ENCODE measurements at places on chromosomes 2 and 18. TPM values are rescaled to one million over a fixed set of nuclear protein-coding genes. Genes with fewer than 3 reads are reported as not detected.

The EGR4 gene
- not detected for polyA plus RNA-seq

The CHRND gene
- polyA plus RNA-seq, result 1.2 TPM

The G6PC2 gene
- polyA plus RNA-seq, result 0.24 TPM

The CCDC150 gene
- 21.8 TPM for polyA plus RNA-seq

The SRBD1 gene
- polyA plus RNA-seq, result 23.2 TPM

The ALPP gene
- not detected for polyA plus RNA-seq

The RNF125 gene
- polyA plus RNA-seq, result 1.9 TPM

The TEKT4 gene
- 0.36 TPM for polyA plus RNA-seq

The DYSF gene
- polyA plus RNA-seq, result 21.3 TPM

DNA sequence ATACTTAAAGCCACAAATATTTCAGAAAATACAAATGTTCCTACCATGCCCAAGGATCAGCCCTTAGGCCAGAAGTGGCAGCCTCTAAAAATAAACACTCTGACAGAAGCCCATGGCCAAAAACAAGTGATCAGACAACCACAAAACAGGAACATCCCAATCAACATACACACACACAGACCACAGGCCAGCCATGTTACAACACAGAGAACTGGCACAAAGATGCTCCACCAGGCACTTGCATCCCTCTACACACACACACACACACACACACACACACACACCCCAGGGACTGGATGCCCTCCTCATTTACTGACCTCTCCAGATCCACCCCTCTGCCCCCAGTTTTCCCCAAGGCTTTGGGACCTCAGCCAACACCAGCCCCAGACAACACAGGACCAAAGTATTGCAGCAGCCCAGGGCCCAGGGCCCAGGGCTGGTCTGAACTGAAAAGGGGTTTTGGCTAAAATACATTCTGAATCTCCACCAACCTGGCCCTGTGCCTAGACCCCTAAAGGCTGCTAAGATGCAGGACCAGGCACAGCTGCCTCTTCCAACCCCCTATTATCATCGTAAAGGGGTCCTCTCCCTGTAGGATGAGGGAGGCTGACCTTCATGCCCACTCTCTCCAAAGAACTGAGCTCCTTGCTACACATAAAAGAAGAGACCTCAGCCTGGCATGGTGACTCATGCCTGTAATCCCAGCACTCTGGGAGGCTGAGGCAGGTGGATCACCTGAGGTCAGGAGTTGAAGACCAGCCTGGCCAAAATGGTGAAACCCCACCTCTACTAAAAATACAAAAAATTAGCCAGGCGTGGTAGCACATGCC is 151.4 kb downstream of the TNS1 start:
- DNase-seq, result no peak

- DNase-seq, result no peak
Measured at GRCh38 chr2:200454927-200455801, 54.7 kb downstream of the KCTD18 start.

DNA sequence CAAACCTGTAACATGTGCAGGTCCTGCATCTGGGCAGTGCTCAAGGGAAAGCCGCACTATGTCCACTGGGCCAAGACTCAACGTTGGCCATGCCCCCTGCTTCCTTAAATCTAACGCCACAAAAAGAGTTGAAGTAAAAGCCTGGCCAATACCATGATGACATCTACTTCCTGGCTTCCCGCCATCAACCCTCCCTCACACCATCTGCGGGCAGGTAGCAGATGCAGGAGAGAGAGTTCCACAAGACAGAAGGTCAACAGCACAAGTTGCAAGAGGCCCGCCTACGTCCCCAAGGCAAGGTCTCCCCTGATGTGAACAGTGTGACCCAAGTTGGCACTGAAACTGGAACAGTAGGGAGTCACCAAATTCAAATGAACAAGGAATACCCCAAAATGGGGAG is 48.4 kb downstream of the ABCG8 start:
- no peak for DNase-seq

GRCh38 chr2:69680001-69680675 is 36.6 kb upstream of the AAK1 start:
- DNase-seq, result no peak

DNA sequence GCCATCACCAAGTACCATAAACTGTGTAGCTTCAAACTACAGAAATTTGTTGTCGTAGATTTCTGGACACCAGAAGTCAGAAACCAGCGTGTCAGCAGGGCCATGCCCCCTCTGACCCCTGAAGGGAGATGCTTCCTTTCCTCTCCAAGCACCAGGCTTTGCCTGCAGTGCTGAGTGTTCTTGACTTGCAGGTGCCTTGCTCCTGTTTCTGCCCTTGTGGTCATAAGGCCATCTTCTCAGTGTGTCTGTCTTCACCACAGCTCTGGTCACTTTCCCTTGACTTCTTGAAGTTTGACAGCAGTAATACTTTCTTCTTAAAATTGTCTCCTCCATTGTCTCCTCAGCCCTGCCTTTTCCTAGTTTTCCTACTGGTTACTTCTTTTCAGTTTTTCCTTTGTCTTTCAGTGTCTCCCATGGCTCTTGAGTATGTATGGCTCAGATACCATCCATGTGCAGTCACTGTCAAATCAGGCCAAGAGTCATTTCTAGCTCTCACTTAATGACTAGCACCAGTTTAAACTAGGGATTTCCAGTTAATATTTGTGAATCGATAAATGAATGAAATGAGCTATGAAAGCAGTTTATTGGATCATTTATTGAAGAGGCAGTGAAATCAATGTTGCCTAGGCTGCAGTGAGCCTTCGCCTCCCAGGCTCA is 91.2 kb upstream of the RANBP2 start:
- DNase-seq, result no peak

DNA sequence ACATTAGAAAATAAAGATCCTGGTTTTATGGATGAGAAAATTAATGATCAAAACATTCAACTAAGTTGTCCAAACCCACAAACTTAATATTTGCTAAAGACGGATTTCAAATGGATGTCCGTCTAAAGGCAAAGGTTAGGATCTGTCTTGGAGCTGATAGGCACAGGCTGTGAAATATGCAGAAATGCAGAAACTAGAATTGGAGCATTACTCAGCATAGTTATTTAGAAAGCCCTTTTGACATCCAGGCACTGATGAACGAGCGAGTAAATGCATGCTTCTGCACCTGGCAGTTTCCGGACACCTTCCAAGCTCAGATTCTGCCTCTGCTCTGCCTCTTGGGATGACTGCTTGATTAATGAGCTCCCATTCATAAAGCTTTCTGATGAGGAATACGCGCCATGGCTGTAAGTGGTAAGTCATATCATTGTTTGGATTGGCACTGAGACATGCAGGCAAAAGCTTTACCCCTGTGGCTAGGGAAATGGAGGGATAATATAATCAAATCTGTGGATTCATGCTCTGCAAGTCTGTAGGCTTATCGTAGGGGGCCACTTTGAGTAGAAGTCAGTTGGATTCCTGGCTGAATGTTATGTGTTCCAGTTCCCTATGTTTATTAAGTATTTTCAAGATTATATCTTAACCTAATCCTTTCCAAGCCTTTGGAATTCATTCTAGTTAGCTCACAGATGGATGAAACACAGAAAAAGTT is 2176.3 kb upstream of the CELF4 start:
- no peak for DNase-seq

- no peak for DNase-seq
Measured at GRCh38 chr2:238557431-238557830, 130.7 kb downstream of the ASB1 start.

DNA sequence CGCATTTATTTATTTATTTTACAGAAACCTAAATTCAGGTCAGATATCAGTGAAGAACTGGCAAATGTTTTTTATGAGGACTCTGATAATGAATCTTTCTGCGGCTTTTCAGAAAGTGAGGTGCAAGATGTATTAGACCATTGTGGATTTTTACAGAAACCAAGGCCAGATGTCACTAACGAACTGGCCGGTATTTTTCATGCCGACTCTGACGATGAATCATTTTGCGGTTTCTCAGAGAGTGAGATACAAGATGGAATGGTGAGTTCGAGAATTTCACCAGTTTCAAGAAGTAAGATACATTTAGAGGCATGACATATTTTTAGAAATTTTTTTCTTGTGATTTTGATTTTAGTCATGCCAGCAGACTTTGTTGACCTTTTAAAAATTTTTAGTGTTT is 4.6 kb downstream of the CDCA7 start:
- DNase-seq, result no peak

GRCh38 chr2:113156278-113157117 is 17.3 kb upstream of the PSD4 start:
- no peak for DNase-seq

GRCh38 chr18:58900015-58900649 is 35.5 kb downstream of the ZNF532 start:
- no peak for DNase-seq

GRCh38 chr2:234403074-234403473 is 93.8 kb downstream of the ARL4C start:
- DNase-seq, result no peak

- DNase-seq, result peak; percentile 62
Measured at GRCh38 chr2:50492477-50492851, 539.5 kb downstream of the NRXN1 start.

GRCh38 chr2:233672886-233673285 is 1.2 kb downstream of the UGT1A9 start:
- DNase-seq, result no peak

DNA sequence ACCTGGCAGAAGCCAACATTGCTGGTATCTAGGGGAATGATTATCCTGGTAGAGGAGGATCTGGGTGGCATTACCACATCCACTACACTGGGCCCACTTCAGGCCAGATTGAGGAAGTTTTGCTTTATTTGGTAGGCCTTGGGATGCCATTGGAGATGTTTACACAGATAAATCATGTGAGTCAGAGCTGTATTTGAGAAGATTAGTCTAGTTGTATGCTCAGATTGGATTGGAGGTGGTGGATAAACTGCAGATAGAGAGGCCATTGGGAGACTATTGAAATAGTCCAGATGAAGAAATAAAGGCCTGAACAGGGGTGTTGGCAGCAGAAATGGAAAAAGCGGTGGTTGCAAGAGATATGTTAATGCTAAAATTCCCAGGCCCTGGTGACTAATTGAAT is 81.5 kb downstream of the EFEMP1 start:
- no peak for DNase-seq

DNA sequence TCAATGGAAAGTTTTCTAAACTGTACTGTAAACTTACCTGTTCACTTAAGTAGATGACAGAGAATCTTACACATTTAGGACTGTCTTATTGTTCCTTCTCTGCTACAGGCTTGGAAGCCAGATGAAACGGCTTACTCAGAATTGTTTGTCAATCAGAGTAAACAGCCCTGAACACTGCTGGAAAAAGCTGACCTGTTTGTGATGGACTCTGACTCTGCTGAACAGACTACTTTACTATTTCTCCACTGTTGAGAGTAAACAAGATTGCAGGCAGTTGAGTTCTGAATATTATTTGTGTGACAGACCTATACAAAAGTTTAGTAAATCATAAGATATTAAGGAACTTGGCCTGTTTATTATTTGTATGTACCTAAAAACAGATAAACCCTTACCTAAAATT is 99.0 kb downstream of the NOL10 start:
- DNase-seq, result no peak

GRCh38 chr2:197628043-197628500 is 47.3 kb downstream of the RFTN2 start:
- no peak for DNase-seq

DNA sequence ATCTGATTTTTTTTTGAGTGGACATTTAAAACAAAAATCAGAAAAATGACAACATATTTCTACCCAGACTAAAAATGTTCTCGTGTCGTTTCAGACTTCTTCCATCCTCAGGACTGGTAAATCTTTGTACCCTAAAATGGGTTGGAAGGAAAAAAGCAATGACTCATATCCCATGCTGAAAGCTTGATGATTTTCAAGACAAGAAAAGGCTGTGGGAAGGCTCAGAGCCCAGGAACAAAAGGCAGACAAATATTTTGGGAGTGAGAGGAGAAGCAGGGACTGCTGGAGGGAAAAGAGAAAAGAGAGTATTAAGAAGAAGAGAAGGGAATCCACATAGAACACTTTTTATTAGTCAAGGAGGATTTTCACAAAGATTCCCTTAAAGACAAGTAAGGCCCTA is 77.1 kb upstream of the CTAGE1 start:
- no peak for DNase-seq

- no peak for DNase-seq
Measured at GRCh38 chr18:36633961-36634412, 194.8 kb downstream of the TPGS2 start.

DNA sequence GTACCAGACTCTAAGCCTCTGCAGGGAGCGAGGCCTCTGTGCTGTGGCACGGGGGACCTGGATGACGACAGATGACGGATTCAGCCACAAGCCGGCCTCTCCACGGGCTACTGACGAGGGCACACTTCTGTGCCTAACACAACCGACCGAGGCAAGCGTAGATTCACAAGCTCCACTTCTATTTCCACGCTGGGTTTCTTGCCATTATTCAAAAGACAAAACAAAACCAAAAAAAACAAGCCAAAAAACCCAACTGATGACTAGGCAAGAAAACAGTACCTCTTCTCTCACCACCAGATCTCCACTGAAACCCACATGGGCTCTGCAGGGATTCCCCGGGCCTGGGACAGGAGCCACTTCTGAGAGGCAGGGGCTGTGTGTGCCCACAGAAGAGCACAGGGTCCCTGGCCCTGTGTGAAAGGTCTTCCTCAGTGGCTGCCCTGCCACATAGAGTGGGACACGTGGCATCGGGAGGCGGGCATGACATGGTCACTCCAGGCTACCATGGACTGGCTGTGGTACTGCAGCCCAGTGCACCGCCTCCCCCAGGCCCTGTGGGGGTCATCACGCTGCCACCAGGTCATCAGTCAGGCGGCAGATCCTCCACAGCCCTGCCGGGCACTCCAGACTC is 254.7 kb downstream of the HDAC4 start:
- no peak for DNase-seq

DNA sequence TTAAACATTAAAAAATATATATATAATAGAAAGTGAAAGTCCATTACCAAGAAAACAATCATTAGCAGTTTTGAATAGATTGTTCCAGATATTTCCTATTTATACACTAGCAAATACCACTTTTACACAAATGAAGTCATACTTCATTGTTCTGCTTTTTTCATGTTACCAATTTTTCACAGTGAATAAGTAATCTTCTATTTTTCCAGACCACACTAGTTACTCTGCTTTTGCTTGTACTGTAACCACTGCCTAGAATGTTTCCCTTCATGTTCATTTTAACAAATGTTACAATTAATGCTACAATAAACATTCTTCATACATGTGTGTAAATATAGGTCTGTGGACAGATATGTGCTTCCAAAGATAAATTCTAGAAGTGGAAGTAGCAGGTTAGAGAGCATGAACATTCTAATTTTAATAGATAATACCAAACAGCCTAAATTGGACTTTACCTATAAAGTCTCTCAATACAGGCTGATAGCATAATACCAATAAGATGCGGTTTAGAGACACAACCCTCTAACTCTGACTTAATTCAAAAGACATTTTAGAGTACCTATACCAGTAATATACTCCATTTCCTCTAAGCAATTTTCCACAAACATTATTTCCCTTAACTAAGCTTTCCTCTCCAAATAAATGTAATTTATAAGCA is 17.0 kb downstream of the ITSN2 start:
- no peak for DNase-seq

DNA sequence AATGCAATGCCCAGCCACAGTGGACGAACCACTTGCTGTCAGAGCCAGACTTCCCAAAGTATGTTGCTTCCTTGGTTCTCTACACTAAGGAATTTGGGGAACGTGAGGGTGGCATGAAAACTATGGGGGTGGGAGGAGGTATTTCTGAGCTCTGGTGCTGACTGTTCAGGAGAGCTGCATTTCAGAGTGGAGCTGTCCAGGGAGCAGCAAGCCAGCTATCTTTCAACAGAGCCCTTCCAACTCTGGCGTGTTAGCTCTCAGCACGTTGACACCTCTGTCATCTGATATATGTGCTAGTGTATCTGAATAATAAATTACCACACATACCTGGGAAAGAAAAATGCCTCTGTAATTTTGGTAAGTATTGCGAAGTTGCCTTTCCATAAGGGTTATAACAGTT is 66.1 kb downstream of the SAP130 start:
- no peak for DNase-seq

- no peak for DNase-seq
Measured at GRCh38 chr18:70335892-70336726, 47.3 kb downstream of the SOCS6 start.
